K562 (cell line): ENCODE measurements at places on chromosomes 4 and X. TPM values are rescaled to one million over a fixed set of nuclear protein-coding genes. Genes with fewer than 3 reads are reported as not detected.

GRCh38 chr4:32775049-32775448 lies 2054.9 kb downstream of the PCDH7 start:
- no peaks in the 10 kb centered on the region for H3K4me1 ChIP-seq
- no peaks in the 10 kb centered on the region for H3K27me3 ChIP-seq
- no peak for DNase-seq
- no peaks in the 10 kb centered on the region for H3K36me3 ChIP-seq
- no peak overlapping the region for H3K4me3 ChIP-seq

GRCh38 chr4:109411964-109412363 lies 21.7 kb upstream of the SEC24B start:
- no peak overlapping the region for H3K4me3 ChIP-seq
- no peaks in the 10 kb centered on the region for H3K4me1 ChIP-seq
- H3K27ac ChIP-seq, result no peak overlapping the region

Gene HSPA4L
- 28.9 and 33.9 TPM in 2 replicates for total RNA-seq

Gene S100G
- not detected in 2 replicates for total RNA-seq

DNA sequence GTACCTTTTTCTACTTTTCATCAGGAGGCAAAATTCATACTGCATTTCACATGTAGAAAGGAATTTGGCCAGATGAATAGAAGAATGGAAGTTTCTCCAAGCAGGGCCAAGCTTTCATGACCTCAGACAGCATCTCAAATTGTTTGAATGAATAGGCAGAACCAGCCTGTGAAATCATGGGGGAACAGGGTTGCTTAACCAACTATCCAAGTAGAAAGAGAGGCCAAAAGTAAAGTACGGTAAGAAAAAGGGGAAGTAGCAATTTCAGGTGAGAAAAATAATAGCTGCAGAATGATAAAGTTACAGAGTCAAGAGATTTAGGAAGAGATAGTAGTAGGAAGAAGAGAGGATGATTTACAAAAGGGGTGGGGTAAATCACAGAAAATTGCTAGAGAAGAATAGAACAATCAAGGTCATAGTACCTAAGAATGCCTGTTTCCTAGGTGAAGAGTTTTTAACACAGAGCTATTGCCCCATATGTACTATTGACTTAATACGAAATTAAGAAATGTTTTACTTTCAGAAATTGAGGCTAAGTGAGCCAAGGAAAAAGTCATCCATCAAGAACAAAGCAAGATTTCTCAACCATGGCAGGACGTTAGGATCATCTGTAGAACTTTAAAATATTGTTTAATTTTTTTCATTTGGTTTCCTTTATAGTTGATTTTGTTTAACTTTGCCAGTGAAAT lies 177.1 kb upstream of the TET2 start:
- no peak for DNase-seq
- H3K27ac ChIP-seq, result no peak overlapping the region
- no peaks in the 10 kb centered on the region for H3K4me1 ChIP-seq
- no peaks in the 10 kb centered on the region for H3K36me3 ChIP-seq
- H3K4me3 ChIP-seq, result no peak overlapping the region

- H3K27ac ChIP-seq, result no peak overlapping the region
- no peak overlapping the region for H3K4me3 ChIP-seq
- no peaks in the 10 kb centered on the region; the same call in 1 of the 2 replicates for H3K27me3 ChIP-seq
- DNase-seq, result no peak
- H3K36me3 ChIP-seq, result no peaks in the 10 kb centered on the region
These were observed 309.9 kb downstream of the DHX15 start for GRCh38 chr4:24274381-24274941.

DNA sequence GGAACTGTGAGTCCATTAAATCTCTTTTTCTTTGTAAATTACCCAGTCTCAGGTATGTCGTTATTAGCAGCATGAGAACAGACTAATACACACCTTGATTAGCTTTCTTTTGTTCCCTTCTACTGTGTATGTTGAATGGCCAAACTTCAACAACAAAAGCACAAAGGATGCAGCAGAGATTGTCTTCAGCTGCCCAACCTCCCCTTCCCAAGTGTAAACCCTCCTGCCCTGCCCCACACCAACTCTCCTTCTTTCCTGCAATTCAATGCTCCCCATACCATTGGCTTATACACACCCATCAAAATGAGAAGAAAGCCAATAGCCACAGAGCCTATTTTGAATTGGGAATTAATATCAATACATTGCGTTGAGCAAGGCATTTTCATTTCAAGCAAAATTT lies 27.8 kb downstream of the ANOS1 start:
- no peaks in the 10 kb centered on the region for H3K36me3 ChIP-seq
- H3K27ac ChIP-seq, result no peak overlapping the region
- H3K4me3 ChIP-seq, result no peak overlapping the region
- no peaks in the 10 kb centered on the region for H3K4me1 ChIP-seq
- DNase-seq, result no peak

DNA sequence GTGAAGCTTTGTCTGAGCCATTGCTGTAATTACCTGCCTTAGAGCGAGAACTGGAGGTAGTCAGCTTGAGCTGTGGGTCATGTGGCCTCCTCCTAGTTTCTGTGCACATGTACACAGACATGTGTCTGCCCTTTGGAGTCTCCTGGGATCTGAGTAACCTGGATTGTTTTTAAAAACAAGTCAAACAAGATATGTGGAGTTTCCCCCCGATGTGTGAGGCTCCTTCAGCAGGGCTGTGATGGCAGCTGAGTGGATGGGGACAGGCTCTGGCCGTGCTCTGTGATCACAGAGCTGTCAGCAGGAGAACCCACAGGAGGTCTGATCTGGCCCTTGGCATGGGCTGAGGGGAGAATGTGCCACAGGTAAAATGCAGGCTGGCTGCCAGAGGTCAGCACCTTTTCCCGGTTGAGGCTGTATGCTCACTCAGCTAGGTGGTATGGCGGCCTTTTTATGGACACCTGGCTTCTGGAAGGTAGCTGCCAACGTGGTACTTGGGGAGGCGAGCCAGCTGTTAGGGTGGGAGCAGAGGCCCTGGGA lies 38.4 kb downstream of the NOP14 start:
- H3K4me3 ChIP-seq, result no peak overlapping the region
- no peak overlapping the region for H3K27ac ChIP-seq
- DNase-seq, result no peak
- no peaks in the 10 kb centered on the region for H3K27me3 ChIP-seq
- peaks cover 63% of the 10 kb centered on the region; the same call in 2 of the 3 replicates for H3K36me3 ChIP-seq
- H3K4me1 ChIP-seq, result no peaks in the 10 kb centered on the region

Gene C4orf51
- not detected in 2 replicates for total RNA-seq

GRCh38 chrX:148288451-148288850 lies 212.0 kb upstream of the AFF2 start:
- H3K4me3 ChIP-seq, result no peak overlapping the region
- H3K36me3 ChIP-seq, result no peaks in the 10 kb centered on the region
- H3K27ac ChIP-seq, result no peak overlapping the region
- no peaks in the 10 kb centered on the region for H3K27me3 ChIP-seq
- H3K4me1 ChIP-seq, result no peaks in the 10 kb centered on the region

Gene FOXP3
- total RNA-seq, result 0.16 and 0.24 TPM in 2 replicates

GRCh38 chr4:113384600-113384999 lies 335.1 kb downstream of the ANK2 start:
- no peak overlapping the region for H3K4me3 ChIP-seq
- H3K4me1 ChIP-seq, result no peaks in the 10 kb centered on the region
- no peaks in the 10 kb centered on the region for H3K27me3 ChIP-seq
- H3K36me3 ChIP-seq, result no peaks in the 10 kb centered on the region

DNA sequence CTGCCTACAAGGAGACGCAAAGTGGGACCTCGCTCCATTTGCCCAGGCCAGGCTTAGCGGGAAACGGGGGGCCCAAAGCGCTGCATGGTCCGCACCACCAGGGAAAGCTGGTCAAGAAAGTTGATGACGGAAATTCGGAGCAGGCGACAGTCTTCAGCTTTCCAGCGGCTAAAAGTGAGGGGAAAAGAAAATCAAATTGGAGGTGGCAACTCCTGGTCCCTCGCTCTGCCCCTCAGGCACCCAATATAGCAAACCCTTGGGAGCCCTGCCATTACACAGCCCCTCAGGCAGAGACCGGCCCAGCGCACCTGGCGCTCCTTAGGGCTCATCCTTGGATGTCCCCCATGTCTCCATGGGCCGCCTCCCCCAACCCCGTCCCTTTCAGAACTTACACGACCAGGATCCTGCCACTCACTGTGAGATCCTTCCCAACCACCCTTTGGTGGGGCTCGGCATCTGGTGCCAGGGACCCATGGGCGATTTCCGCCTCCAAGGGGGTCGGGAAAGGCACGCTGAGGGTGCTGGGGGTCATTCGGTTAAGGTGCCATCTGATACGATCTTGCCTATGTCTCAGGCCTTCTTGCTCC lies 1.1 kb downstream of the LAGE3 start:
- H3K27ac ChIP-seq, result peak overlapping the region; percentile 74
- peaks cover 3% of the 10 kb centered on the region; the same call in 2 of the 3 replicates for H3K36me3 ChIP-seq
- DNase-seq, result no peak
- H3K4me1 ChIP-seq, result peaks cover 26% of the 10 kb centered on the region
- no peaks in the 10 kb centered on the region for H3K27me3 ChIP-seq

DNA sequence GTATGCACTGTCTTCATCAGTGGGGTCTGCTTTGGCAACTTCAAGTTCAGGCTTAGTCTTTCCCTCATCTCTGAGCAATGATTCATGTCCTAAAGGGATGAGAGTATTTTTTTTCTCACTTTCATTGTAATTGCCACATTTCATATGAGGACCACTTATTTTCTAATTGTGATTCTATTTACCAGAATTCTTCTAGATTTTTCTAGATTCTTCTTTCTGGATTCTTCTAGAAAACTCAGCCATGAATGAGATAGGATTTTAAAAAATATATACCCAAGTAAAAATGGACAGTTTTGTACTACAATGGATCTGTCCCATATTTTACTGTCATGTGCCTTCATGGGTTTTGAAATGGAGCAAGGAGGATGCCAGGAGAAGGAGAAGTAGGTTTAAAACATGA lies 78.4 kb downstream of the TSPAN7 start:
- H3K27me3 ChIP-seq, result no peaks in the 10 kb centered on the region
- no peak for DNase-seq
- H3K4me1 ChIP-seq, result peaks cover 59% of the 10 kb centered on the region
- no peaks in the 10 kb centered on the region for H3K36me3 ChIP-seq

- H3K36me3 ChIP-seq, result no peaks in the 10 kb centered on the region
- H3K4me1 ChIP-seq, result no peaks in the 10 kb centered on the region
- H3K27me3 ChIP-seq, result no peaks in the 10 kb centered on the region
- no peak for DNase-seq
These were observed 15.2 kb upstream of the GTPBP6 start for GRCh38 chrX:333611-334311.

DNA sequence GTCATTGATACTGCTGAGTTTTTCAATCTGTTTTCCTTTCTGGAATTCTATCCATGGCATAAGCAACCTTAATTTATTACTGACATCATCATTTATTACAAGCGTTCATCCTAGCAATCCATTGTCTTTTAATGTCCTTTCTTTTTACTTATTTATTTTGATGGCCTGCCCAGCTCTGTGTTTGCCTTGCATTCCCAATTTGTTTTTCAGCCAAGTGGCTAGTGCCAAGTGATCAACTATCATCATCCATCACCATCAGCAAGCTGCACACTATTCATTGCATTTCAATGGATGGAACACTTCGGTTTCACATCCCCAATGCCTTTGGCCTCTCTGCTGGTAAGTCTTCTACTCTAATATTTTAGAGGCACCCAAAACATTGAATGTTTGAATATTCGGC lies 831.7 kb upstream of the EPHA5 start:
- H3K36me3 ChIP-seq, result no peaks in the 10 kb centered on the region
- no peaks in the 10 kb centered on the region for H3K4me1 ChIP-seq
- no peak for DNase-seq
- H3K27ac ChIP-seq, result no peak overlapping the region
- H3K27me3 ChIP-seq, result no peaks in the 10 kb centered on the region
- H3K4me3 ChIP-seq, result no peak overlapping the region

DNA sequence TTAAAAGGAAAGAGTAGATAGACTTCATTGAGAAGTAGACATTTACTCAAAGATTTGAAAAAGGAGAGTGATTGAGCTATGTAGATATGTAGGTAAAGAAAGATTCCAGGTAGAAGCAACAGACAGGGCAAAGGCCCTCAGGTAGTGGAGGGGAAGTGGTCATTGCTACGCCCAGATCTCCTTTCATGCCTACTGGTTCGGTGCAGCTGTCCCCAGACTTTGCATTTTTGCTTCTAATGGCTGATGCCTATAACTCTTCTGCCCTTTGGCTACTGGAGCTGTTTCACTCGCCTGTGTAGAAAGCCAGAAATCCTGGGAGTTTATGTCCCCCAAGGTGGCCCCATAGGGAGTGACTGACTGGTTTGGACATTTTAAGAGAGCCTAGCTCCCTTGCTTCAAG lies 16.9 kb upstream of the ARMCX2 start:
- no peak for DNase-seq
- no peak overlapping the region for H3K27ac ChIP-seq
- no peak overlapping the region for H3K4me3 ChIP-seq
- no peaks in the 10 kb centered on the region for H3K4me1 ChIP-seq
- no peaks in the 10 kb centered on the region for H3K27me3 ChIP-seq

Gene GRID2
- not detected in 2 replicates for total RNA-seq

GRCh38 chr4:54066718-54067129 lies 2.3 kb upstream of the CHIC2 start:
- no peaks in the 10 kb centered on the region for H3K36me3 ChIP-seq
- H3K27ac ChIP-seq, result peak overlapping the region; percentile 57
- no peak overlapping the region for H3K4me3 ChIP-seq
- no peaks in the 10 kb centered on the region for H3K27me3 ChIP-seq
- peak; percentile 80 for DNase-seq

DNA sequence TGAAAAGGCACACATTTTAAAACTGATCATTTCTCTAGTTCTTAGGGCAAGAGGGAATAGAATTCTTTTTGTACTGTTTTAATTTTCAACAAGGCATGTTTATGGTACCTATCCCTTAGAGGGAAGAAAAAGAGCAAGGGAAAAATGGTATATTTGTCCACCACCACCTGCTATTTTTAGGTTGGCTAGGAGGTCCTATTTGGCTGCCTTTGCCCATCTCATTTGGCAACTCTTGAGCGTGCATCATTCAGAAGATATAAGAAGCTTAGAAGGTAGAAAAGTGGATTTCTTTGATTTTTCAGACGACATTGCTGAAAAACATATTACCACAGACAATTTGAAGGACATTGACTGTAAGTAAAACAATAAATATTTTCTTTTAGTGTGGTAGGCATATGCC lies 69.0 kb downstream of the DCK start:
- no peaks in the 10 kb centered on the region for H3K36me3 ChIP-seq
- DNase-seq, result no peak
- H3K4me3 ChIP-seq, result no peak overlapping the region

DNA sequence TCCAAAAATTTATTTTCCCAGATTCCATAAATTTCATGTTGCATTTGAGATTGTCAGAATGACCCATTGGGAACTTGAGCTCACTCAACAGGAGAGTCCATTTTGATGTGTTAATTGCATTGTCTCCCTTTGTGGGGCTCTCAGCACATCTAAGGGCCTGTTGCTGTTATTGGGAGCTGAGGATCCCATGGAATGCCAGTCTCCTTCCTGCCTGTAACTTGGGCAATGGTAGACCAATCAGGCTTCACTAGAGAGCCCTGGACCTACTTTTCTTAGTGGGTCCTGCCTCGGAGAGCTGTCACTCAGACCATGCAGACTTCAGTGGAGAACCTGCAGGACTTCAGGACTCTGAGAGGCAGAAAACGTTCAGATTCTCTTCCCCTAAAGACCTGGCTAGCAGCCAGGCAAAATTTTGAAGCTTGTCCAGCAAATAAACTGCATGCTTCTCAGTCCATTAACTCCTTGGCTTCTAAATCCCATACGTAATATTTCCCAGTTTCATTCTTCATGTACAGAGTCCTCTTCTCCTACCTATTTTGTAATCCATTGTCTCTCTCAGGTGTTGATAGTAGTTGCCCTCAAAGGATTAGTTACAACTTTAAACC lies 25.1 kb downstream of the OCRL start:
- no peaks in the 10 kb centered on the region for H3K4me1 ChIP-seq
- no peak overlapping the region for H3K4me3 ChIP-seq
- no peak overlapping the region for H3K27ac ChIP-seq
- H3K36me3 ChIP-seq, result peaks cover 70% of the 10 kb centered on the region
- no peak for DNase-seq
- H3K27me3 ChIP-seq, result no peaks in the 10 kb centered on the region
